Stimulated activated CD8-positive, alpha-beta memory T cell treated with anti-CD3 and anti-CD28 coated beads, Interleukin-4, amount 100 ng/mL, for 1 hour (primary cell): ENCODE measurements at places on chromosomes 2 and 18.

DNA sequence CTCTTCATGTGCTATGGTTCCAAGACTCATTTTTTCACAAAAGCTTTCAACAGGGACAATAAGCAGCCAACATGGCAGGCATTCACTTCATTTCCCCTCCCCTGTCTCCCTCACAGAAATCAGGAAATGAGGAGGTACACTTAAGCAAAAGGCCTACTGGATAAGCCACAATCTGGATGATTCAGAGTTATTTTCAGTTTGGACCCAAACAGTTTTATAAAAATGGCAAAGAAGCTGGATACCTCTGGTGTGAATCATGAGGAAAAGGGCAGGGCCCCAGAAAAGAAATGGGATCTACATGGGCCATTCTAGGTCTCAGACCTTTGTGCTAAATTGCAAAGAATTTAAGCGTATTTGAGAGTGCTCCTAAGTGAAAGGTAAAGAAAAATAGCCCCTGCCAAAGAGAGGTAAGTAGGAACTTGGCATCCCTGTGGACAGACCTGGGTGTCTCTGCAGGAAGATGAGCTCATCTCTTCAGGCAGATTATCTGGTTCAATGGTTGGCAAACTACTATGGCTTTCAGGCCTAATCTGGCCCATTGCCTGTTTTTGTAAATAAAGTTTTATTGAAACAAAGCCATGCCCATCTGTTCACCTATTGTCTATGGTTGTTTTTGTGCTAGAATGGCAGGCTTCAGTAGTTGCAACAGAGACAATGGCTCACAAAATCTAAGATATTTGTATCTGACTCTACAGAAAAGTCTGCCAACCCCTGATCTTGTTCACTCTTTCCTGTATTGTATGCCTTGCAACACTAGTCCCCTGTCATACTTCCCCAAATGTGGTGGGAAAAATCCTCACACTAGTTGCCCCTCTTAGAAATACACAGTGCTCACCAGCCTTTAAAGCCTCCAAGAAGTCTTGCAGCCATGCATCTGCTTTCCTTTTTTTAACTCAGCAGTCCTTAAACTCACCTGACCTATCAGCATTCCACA is 315.0 kb downstream of the ALK start:
- no peak for DNase-seq

DNA sequence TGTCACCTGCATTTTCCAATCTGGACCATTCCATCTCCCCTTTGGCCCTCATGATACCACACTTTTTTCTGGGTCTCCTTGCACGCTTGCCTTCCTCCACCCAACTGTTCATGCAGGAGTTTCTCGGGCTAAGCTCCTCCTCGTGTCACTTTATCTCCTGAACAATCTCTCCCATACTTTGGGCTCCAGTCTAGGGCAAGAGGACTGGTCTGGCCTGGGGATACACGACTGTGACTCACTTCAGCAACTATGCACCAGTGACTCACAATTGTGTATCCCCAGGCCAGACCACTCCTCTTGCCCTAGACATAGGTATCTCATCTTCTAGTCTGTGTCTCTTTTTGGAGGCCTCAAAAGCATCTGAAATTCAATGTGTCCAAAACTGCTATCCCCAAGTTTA is 149.4 kb upstream of the PTPRM start:
- DNase-seq: no peak

DNA sequence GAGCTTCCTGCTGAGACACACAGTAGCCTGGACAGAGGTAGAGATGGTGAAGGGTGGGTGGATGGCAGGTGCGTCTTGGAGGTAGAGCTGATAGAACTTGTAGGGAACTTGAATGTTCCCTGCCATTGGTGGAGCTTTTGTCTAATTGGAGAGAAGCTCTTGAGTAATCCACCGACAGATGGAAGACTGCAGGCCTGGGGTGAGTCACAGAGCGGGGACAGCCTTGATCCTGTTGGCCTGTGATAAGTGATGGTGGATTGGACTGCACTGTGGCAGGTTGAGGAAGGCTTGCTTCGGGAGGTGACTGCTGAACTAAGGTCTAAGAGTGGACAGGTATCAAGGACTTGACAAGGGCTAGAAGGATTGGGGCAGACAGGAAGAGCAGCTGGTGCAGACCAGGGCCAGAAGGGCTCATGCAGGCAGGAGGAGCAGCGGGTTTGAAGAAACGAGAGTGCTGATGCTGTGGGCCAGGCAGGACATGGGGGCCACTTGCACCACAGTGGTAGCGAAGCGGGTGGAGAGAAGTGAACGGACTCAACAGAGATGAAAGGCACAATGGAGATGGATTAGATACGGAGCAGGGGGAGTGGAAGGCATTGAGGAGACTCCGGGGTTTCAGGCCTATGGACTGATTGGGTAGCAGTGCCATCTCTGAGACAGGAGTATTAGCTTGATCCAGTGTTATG is 16.3 kb downstream of the CABLES1 start:
- DNase-seq: no peak

- no peak for DNase-seq
These were observed 18.5 kb downstream of the SFTPB start for GRCh38 chr2:85649201-85650190.

GRCh38 chr2:203059567-203060240 is 45.0 kb downstream of the NBEAL1 start:
- DNase-seq: no peak

DNA sequence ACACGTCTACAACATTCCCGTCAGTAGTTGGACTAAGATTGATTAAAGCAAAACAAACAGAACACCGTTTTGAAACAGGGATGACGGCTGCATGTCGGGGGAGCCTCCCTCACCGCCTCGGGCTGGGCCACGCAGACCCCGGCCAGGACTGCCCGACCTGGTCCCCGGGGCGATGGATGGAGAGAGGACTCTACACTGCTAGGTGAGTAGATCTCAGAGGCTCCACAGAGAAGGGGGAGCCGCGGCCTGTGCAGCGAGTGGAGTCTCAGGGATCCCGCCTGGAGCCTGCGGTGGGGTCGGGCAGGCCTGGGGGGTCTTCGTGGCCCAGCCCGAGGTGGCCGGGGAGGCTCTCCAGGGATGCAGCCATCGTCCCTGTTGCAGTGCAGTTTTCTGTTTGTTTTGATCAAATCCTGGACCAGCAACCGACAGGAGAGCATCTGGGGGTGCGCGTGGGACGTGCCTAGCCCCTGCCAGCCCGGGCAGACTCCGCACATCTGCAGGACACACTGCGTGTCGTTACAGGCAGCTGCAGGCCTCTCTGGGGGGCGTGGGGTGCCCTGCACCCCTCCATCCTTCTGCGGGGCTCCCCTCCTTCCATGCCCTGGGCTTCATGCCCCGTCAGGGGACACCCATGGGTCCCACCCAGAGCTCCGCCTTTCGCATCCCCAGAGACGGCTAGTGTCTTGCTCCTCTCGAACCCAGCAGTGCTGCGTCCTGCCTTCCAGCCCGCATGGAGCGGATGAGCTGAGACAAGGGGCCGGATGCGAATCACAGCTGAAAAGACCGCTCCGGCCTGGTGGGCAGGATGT is 143.6 kb downstream of the RTP5 start:
- DNase-seq: no peak

DNA sequence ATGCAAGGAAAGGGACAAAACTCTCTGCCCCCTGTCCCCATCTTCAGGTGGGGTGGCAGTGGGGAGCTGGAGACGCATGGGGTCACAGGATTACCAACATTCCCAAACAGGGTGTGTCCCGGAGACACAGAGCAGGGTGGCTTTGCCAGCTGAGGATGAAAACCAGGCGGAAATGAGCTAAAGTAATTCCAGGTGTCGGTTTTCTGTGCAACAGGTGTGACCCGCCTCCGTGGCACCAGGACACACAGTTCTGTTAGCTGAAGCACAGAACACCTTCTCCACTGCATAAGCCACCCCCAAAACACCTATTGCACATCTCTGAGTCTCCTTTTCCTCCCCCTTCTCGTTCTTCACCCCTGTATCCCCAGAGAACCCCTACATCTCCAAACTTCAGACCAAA is 122.7 kb upstream of the GLI2 start:
- DNase-seq: no peak

DNA sequence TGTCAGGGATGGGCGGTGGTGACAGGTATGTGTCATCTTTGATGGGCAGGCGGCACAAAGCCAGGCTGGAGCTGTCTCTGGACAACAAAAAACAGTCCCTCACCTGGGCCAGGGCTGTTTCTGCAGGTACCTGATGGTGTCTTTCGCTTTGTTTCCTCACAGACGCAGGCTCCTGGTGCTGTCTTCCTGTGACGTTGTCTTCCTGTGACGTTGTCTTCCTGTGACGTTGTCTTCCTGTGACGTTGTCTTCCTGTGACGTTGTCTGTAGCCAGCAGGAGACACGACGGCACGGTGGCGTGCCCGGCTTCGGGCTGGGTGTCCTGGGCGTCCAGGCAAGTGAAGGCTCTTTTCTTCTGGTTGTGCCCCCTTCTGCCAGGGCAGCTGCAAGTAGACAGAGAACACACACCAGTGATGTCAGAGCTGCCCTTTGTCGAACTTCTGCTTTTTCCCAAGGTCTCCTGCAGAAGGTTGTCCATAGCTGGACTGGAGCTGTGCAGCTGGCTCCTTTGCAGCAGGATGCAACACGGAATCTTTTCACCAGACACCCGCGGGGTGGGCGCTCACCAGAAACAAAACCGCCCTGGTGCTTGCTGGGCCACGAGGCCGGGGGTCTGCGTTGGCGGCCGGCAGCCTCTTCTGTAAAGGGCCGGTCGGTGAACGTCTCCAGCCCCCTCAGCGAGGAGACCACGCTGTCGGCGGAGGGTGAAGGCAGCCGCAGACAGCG is 21.1 kb downstream of the GPR35 start:
- no peak for DNase-seq

GRCh38 chr2:205696927-205697441 is 14.7 kb downstream of the NRP2 start:
- no peak for DNase-seq

DNA sequence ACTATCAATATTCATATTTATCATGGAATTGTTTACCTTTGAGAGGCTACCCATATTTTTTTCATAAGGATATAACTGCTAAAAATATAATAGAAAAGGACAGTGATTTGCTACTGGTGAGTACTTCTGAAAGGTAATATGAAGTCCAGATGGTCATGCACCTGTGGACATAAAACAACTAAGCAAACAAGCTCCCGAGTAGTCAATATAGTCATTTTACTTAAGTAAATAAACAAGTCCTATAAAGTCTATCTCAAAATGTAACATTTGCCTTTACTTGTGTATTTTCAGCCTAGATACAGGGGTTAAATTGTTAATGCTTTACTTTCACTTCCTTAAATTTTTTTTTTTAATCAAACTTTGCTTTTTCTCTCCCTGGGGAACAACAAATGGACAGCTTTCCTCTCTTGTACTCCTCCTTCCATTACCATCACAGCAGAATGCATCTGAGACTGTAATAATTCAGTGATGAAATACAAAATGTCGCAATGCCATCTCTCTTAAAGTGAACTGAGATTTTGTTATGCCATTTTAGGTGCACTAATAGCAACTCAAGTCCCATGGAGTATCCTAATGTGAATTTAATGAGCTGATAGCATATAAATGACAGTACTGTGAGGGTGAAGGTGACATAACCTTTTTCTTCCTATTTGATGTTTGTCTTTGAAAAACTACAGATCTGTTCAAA is 1325.4 kb upstream of the ZEB2 start:
- no peak for DNase-seq

DNA sequence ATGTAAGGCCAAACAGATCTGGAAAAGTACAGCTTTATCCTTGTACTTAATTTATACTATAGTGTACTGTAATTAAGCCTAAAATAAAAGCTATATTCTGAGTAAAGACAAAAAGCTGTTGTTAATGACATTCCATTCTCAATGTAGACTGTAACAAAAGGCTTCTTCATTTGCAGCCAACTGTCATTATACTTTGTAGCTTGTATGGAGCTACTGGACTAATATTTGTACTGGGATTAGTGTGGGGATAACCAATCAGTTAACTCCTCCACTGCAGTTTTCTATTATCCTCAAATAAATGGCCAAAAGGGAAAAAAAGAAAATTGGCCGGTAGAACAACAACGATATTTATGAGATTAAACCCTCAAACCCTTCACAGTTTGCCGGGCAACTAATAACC is 66.5 kb downstream of the STK39 start:
- no peak for DNase-seq

GRCh38 chr2:174902506-174903263 is 102.5 kb downstream of the CHN1 start:
- no peak for DNase-seq

- no peak for DNase-seq
These were observed 126.2 kb downstream of the TMEM18 start for GRCh38 chr2:550860-551567.

- no peak for DNase-seq
These were observed 11.0 kb downstream of the TBR1 start for GRCh38 chr2:161426922-161427663.

DNA sequence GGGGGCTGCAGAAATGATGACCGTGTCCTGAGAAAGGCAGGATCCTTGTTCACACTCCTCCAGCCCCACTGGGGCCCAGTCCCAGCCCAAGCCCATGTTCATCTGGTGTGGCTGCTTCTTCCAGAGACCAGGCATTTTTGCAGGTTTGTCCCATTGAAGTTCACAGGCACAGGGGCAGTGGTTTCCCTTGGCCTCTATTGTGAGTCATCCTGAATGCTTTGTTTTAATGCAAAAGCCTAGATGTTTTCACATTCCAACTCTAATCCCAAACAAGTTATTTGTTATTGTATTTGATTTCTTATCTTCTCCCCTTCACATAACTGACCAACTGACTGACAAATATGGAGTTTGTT is 426.4 kb upstream of the ID2 start:
- DNase-seq: no peak

DNA sequence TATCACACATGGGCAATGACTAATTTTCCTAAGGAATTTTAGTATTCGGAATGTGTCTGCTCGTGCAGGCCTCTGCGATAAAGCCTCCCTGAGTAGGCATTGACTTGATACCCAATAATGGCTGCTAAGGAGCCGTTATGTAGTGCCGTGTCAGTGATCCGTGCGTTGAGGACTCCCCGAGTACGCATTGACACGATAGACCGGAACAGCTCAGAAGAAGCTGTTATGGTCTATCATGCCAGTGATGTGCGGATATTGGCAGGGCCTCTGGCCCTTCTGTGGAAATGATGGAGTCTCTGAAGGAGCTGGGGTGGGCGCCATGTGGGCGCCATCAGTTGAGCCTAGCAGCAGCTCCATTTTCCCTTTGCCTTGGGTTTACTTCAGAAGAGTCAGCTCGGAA is 29.1 kb downstream of the ZEB2 start:
- DNase-seq: no peak

DNA sequence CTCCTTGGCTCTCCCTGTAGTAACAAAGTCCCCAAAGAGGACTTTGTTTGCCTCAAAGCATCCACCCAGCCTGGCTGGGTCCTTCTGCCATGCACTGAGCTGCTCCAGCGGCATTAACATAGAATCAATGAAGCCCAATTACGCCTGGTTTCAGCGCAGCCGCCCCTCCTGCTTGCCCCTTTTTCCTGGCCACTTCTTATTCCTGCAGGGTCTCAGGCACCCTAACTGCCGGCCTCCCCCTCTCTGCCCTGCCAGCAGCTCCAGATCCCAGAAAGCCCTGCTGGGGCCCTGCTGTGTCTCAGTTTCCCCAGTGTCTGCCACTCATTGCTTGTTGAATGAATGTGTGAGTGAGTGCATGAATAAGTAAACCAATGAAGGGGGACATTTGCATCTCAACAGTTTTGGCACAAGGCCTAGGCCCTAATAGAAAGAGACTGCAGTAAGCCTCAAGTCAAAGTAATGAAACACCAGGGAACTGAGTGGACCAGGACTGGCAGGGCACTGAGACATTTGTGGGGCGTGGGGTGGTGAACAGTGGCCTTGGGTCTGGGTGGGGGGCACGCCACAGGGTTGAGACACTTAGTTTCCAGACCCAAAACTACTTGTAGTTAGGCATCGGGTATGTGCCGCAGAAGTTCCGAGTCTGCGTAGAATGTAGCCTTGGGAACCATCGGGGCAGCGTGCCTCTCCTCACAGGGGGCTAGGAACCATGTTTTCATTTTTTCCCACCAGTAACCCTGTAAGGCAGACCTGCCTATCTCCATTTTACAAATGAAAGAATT is 60.6 kb downstream of the SMAD7 start:
- no peak for DNase-seq
